ENCODE measurements at places on chromosomes 13 and 19. TPM values are rescaled to one million over a fixed set of nuclear protein-coding genes. Genes with fewer than 3 reads are reported as not detected.

DNA sequence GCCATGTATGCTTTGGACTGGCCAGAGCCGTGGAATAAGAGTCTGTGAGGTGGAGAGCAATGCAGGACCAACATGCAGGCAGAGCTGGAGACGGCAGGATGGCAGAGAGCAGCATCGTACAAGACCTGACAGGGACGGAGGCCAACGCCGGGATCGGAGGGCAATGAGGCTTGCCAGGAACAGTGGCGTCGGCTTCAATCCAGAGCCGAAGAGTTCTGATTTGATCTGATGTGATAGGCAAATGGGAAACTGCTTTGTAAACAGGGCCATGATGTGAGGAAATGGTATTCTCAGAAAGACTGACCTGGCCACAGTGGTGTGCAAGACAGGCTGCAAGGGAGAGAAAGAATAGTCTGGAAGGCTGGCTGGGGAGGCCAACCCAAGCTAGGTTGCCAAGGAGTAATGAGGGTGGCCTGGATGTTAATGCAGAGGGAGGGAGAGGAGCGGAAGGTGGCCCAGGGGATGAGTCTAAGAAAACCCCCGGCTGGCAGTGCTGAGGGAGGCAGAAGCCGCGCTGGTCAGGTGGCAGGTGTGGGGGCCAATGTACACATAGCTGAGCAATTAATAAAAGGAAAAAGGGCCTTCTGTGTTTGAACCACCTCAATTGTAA, 26.7 kb downstream of the RCBTB2 start:
- DNase-seq: no peak

DNA sequence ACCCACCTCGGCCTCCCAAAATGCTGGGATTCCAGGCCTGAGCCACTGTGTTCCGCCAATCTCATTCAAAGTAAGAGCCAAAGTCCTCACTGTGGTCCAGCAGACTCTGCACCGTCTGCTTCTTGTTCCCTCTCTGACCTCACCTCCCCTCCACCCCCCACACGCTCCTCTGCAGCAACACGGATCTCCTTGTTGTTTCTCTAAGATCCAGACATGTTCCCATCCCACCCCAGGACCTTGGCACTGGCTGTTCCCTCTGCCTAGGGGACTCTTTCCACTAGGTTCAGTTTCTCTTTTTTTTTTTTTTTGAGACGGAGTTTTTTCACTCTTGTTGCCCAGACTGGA, 38.4 kb downstream of the LTBP4 start:
- no peak for DNase-seq

- DNase-seq: no peak
Measured at GRCh38 chr13:98315902-98316301, 138.8 kb upstream of the RNF113B start.

The CGB8 gene
- not detected for total RNA-seq

The GZMM gene
- 87.3 TPM for total RNA-seq

The SHFL gene
- total RNA-seq: 89.5 TPM

The ADAMTSL5 gene
- total RNA-seq: 2.8 TPM

Data from activated CD8-positive, alpha-beta T cell treated with anti-CD3 and anti-CD28 coated beads, Interleukin-2, amount 10 ng/mL, durations not matched to agents 7 days and 5 days (primary cell).